ENCODE measurements at places on chromosomes 13 and 19. TPM values are rescaled to one million over a fixed set of nuclear protein-coding genes. Genes with fewer than 3 reads are reported as not detected.

DNA sequence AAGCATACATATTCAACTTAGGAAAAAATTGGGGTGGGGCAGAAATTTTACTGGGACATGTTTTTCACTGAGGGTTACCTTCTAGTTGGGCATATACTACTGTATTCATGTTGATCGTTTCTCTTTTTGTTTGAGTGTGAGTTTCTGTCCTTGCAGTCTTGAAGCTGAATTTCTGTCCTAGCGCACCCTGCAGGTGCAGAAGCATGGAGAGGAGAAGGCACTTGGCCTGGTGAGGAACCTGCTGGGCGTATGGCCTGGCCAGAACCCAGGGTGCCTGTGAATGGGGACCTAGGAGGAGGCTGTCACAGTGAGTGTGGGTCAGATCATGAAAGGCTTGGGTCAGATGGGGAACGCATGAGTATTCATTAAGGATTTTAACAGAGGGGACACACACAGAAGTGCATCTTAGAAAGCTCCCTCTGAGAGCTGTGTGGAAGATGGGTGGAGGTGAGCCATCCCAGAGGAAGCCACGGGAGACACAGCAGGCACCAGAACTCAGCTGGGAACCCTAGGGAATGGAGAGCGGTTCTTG, 36.8 kb downstream of the SERP2 start:
- DNase-seq, result no peak
- H3K4me1 ChIP-seq, result peaks cover 5% of the 10 kb centered on the region
- no peaks in the 10 kb centered on the region for H3K36me3 ChIP-seq

GRCh38 chr19:16351133-16351809, 26.6 kb downstream of the KLF2 start:
- no peaks in the 10 kb centered on the region for H3K27me3 ChIP-seq
- H3K4me1 ChIP-seq, result peaks cover 30% of the 10 kb centered on the region
- peak overlapping the region; percentile 62 for H3K4me3 ChIP-seq
- H3K36me3 ChIP-seq, result no peaks in the 10 kb centered on the region
- H3K27ac ChIP-seq, result peak overlapping the region; percentile 68
- DNase-seq, result no peak

- no peak overlapping the region for H3K27ac ChIP-seq
- no peaks in the 10 kb centered on the region for H3K27me3 ChIP-seq
- H3K36me3 ChIP-seq, result no peaks in the 10 kb centered on the region
- H3K4me1 ChIP-seq, result peaks cover 2% of the 10 kb centered on the region
- no peak overlapping the region for H3K4me3 ChIP-seq
- no peak for DNase-seq
Observed at GRCh38 chr13:47503475-47503874, 497.6 kb downstream of the SUCLA2 start.

Gene FFAR1
- polyA plus RNA-seq, result 0.21 TPM

- peak overlapping the region; percentile 78 for H3K4me3 ChIP-seq
- peak overlapping the region; percentile 64 for H3K27ac ChIP-seq
- no peaks in the 10 kb centered on the region for H3K36me3 ChIP-seq
- H3K27me3 ChIP-seq, result no peaks in the 10 kb centered on the region
Observed at GRCh38 chr19:51651216-51651846, 4.7 kb upstream of the SIGLEC14 start.

Measured in naive B cell (primary cell).